ENCODE measurements at places on chromosomes 7 and 10.

GRCh38 chr7:26191233-26191973, 9.1 kb downstream of the HNRNPA2B1 start:
- DNase-seq, result no peak

GRCh38 chr10:58567652-58568051, 55.0 kb downstream of the BICC1 start:
- DNase-seq, result no peak

DNA sequence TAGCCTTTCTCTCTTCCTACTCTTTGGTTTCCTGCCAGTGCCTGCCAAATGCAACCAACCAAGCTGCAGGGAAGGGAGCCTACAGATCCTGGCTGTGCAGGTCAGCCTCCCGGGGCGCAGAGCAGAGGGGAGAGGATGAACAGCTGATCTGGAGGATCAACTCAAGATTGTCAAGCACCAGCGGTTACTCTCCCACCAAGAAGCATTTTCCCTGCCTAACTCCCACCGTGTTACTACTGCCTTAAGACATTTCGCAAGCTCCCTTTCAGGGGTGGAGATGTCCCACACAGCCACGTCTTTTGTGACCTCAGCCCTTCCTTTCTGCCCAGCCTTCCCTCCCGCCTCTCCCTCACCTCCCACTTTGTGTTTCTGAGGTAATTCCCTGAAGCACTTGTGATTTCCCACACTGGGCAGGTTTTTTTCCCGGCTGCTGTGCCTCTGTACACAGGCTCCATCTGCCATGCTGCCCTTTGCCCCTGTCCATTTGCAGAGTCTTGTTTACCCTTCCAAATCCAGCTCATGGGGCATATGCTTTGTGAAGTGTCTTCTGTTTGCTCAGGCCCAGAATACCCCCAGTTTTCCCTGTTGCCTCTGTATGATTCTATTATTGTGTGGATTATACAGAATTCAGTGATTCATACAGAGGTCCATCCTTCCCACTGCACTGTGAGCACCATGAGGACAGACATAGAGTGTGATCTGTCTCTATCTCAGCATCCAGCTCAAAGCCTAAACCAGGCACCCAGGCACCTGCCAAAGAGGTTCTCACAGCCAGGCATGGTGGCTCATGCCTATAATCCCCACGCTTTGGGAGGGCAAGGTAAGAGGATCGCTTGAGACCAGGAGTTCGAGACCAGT, 40.9 kb upstream of the PAPSS2 start:
- DNase-seq, result no peak

DNA sequence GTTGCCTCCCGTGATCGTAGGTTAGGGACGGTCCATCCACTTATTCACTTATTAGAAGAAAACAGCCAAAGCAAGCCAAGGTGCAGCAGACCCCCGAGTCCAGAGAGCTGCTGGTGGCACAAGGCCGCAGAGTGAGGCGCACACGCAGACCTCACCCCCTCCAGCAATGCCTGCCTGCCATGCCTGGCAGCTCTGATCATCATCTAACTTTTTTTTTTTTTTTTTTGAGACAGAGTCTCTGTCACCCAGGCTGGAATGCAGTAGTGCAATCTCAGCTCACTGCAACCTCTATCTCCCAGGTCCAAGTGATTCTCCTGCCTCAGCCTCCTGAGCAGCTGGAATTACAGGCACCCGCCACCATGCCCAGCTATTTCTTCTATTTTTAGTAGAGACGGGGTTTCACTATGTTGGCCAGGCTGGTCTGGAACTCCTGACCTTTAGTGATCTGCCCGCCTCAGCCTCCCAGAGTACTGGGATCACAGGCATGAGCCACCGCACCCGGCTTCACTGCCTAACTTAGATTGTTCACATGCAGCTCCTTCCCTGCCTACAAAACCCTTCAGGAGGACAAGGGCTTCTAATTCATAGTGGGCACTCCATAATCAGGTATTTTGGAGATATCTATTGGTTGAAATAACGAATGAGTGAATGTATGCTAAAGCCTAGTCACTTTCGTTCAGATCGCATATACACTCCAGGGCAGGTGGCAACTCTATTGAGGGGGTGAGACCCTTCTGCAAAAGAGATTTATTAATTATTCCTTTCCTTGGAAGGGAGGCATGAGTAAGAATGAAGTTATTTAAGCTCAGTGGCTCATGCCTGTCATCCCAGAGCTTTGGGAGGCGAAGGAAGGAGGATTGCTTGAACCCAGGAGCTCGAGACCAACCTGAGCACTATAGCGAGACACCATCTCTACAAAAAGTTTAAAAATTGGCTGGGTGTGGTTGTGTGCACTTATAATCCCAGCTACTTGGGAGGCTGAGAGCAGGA, 15.9 kb downstream of the TRIM56 start:
- DNase-seq, result no peak

GRCh38 chr10:127193125-127193524, 3.3 kb downstream of the INSYN2A start:
- no peak for DNase-seq

GRCh38 chr10:74292871-74293427, 141.9 kb downstream of the ADK start:
- DNase-seq, result peak; percentile 25

DNA sequence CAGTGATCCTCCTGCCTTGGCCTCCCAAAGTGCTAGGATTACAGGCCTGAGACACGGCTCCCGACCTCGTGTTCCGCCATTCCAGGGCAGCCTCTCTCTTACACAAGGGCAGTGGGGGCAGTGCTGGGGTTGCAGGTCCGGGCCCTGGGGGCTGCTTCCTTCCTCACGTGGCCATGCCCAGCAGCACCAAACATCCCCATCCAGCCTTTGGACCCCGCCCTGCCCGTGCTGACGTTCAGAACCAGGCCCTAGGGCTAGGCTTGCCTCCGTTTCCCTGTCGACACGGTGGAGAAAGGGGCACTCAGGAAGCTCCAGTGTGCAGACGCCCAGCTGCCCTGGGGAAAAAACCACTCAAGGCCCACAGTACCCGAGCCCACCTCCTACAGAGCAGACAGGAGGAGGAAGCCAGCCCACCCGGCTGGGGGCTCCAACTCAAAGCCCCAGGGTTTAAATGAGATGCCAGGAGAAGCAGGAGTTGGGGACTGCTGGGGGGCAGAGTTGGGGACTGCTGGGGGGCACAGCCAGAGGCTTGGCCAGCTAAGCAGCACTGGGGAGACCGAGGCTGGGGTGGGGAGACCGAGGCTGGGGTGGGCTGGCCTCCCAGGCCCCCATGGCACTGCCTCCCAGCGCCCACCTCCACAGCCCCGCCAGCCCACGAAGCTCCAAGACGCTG, 35.9 kb downstream of the ADAP1 start:
- DNase-seq, result no peak

DNA sequence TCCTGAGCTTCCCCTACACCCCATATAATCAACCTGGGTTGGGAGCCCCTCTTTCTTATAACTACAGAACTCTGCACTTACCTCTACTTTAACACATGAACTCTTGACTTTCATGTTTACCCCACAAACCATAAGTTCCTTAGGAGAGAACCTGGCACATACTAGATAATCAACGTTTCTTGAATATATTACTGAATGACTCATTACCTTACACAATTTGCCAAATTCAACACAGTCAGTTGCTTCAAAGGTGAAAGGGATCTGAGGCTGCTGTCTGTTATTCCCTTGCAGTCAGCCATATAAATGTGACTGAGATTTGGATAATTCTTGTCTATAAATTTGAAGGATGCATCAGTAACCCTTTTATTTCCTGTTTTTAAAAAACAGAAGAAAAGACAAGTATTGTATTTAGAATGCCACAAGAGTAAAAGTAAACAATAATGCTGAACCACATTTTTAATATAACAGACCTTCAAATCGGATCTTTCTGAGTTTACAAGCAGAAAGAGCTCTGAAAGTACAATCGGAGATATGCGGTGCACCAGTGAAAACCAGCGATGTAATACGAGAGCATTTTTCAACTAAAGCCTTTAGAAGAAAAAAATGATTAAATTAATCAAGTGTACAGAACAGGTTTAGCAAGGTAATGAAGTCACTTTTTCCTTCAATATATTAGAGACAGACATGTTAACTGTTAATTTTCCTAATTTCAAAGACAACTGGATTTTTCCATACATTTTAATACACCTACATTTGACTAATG, 29.5 kb upstream of the LRRC17 start:
- peak; percentile 34 for DNase-seq

DNA sequence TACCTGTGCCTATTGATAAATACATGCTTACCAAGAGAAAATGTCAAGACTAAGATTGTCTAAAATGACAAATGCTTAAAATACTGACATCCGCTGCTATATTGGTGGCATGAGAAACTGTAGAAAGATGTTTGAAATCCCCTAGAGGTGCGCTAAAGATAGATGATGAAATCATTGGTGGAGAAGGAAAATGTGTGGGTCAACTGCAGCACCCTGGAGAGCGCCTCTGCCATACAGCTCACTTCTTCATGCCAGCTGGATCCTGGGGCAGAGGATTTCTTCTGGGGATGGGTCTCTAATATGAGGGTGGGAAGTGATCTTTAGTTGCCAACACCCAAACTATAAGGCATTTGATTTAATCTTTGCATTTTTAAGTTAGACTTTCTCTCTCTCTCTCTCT, 680.4 kb upstream of the POM121L12 start:
- peak; percentile 13 for DNase-seq

DNA sequence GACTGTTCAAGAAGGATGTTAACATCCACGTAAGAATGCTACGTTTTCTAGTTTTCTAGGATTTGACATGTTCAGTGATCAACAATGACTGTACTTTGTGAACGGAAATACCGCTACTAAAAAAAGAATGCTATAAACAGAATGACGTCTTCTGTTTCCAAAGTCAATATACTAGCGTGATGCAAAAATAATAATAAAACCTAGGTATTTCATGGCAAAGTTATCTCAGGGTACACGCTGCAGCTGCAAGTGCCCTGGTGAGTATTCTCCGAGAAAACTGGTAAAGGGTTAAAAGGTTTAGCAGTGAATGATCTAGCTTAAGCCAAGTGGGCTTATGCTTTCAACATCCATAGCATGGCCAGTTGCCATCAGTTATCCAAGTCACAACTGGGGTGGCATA, 653.3 kb upstream of the PFKP start:
- no peak for DNase-seq

DNA sequence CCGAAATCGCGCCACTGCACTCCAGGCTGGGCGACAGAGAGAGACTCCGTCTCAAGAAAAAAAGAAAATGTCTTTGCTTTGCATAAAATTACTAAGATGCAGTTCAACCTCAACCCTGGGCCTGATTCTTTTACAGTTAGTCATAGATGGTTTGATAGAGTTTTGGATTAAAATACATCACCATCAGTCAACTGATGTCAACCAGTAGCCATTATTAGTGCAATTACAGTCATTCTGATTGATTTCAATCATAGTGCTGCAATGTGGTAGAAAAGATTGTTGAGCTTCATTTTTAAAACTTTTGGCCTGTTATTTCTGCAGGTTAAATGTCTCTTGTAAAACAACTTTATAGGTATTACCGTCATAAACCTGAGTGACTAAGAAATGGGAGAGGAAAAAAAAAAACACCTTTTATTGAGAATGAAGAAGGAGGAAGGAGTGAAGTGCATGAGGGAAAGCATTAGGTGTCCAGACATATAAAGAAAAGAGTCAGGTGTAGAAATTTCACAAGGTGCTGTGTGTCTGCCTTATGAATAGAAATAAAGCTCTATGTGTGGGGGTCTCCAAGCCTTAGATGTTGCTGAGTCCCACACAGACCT, 150.6 kb downstream of the TRIL start:
- no peak for DNase-seq

DNA sequence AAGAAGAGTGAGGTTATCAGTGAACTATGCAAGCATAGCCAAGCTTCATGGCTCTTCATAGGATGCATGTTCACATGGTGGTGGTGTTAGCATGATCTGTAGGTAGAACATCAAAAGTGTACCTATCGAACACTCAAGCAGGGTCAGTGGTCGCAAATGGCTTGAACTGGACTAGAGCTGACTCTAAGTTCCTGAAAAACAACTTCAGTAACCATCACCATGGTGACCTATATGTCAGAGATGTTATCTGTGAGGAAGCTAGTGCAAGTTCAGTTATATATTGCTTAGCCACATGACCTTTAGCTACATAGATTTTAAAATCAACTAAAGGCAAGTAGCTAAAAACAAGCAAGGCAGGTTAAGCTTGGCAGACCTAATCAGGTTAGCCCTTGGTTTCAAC, 163.1 kb upstream of the AGR3 start:
- DNase-seq, result peak; percentile 78

GRCh38 chr7:1229202-1229947, 3.3 kb upstream of the UNCX start:
- no peak for DNase-seq

Data from hematopoietic multipotent progenitor cell treated with erythropoietin and hydrocortisone succinate and interleukin-3 and kit ligand, for 4 days (in vitro differentiated cells).